Suppressor macrophage treated with lipopolysaccharide for 1 hour (primary cell): ENCODE measurements at places on chromosomes 7 and 10.

DNA sequence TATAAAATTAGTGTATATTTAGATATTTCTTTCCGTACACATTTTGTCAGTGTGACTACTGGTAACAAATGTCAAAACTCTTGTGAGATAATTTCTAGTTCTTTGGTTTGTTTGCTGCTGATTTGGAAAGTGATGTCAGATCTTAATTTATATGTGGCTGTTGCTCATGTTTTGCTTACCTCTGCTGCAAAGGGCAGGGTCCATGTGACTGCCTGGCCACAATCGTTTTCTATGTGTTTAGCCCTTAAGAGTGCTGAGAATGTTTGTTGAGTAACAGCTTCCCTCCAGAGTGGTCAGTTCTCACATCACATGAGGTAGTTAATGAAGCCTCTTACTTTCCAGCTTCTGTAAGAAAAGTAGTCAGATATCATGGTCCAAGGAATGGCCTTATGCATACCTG is 4.2 kb downstream of the NRBF2 start:
- DNase-seq = peak; percentile 77

- DNase-seq = peak; percentile 62
Observed at GRCh38 chr7:128032605-128033235, 1.5 kb upstream of the LRRC4 start.

DNA sequence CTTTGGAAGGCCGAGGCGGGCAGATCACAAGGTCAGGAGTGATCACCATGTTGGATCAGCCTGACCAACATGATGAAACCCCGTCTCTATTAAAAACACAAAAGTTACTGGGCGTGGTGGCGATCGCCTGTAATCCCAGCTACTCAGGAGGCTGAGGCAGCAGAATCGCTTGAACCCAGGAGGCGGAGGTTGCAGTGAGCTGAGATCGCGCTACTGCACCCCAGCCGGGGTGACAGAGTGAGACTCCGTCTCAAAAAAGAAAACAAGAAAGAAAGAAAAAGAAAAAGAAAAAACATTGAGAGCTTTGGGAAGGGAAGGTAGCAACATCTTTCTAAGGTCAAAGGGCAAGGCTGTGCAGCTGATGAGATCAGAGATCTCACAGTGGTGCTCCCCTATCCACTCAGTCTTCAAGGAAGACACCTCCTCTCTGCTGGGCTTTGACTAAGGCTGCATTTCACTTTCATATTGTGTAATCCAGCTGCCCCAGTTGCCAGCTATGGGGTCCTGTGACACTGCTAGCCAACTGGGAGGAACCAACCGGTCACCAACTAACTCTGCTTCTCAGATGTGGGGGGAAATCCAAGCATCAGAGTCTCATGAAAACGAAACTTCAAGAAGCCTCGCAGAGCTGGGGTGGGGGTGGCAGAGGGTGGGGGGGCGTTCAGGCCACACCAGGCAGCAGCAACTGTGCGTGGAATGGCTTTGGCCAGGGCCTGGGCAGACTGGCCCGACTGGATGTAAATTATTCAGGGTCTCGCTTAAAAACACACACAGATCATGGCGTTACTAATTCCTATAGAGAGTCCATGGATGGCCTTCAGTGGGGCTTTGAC is 1.5 kb downstream of the IL15RA start:
- peak; percentile 95 for DNase-seq

DNA sequence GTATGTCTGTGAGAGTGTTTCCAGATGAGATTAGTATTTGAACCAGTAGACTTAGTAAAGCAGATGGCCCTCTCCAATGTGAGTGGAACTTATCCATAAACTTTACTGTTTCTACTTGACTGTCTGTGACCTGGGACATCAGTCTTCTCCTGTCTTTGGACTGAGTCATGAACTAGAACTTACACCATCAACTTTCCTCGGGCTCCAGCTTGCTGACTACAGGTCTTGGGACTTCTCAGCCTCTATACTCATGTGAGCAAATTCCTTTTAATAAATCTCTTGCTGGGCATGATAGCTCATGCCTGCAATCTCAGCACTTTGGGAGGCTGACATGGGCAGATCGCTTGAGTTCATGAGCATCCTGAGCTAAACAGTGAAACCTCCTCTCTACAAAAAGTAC is 25.7 kb upstream of the WAPL start:
- DNase-seq = peak; percentile 24

DNA sequence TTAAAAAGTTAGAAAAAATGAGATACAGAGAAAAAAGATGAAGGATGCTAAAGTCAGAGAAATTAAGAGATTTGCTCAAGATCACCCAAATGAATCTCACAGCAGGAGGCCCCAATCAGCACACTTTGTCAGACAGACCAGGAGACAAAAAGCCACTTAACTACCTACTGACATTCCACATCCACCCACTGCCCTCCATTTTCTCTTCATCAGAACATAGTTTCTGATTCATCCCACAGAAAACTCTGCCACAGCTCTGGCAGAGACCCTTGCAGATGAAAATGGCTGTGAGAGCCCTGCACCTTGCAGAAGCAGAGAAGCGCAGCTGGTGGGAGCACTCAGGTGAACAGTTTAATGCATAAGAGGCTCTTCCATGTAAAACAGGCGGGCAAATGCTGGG is 26.6 kb downstream of the DGKI start:
- DNase-seq = no peak

DNA sequence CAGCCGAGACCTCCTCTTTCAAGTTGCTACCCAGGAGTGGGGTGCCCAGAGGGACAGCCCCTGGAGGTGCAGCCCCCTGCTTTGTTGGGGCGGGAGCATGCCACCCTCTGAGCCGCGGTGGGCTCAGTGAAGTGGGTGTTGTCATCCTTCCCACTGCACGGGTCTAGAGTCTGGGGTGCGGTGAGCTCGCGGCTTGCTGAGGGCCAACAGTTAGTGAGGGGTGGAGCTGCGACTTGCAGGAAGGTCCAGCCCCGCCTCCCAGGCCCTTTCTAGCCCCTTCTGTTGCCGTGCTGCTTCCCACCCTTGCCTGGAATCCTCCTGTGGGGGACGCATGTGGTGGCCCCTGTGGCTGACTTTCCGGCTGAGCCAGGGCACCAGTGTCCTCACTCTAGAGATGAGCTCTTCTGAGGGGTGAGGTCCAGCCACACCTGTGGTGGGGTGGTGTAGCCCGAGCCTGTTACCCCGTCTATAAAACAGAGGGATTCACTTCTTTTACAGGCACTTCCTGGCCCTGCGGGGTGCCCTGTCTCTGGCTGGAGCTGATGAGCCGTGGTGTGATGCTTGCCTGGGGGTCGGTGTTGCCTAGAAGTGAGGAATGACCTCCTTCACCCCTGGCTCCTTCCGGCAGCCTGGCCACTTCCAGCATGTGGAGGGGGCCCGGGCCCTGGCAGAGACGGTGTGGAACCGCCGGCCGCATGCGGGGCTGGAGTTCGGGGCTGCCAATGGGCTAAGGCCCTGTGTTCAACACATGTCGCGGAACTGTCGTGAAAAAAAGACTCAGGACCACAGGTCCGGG is 127.9 kb downstream of the FAM53B start:
- no peak for DNase-seq
